Glutamatergic neuron (in vitro differentiated cells): ENCODE measurements at places on chromosomes 3 and 15.

GRCh38 chr15:64687688-64688087, 87.7 kb downstream of the RBPMS2 start:
- DNase-seq = no peak

- no peak for DNase-seq
Observed at GRCh38 chr3:65888196-65888595, 150.5 kb downstream of the MAGI1 start.

GRCh38 chr3:109316162-109316730, at the start of gene DPPA2:
DPPA2 (minus strand) TSS chr3:109316517; CDS start chr3:109314542, 1,975 bp downstream.
- DNase-seq = no peak

DNA sequence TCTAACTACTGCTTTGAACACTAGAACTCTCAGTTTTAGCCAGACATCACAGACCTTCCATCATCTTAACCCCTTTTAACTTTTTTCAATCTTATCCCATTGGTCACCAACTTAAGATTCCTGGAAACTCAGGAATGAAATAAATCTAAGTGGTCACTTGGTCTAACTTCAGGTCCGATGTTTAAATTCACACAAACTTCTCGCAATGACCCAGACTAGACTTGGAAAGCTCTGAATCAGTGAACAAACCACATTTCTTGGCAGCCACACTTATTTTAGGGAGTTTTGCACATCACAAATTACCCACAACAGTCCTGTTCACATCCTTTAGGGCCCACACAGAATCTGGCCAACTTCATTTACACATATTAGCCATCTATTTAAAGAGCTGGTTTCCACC, 118.9 kb downstream of the MAGI1 start:
- DNase-seq = no peak

DNA sequence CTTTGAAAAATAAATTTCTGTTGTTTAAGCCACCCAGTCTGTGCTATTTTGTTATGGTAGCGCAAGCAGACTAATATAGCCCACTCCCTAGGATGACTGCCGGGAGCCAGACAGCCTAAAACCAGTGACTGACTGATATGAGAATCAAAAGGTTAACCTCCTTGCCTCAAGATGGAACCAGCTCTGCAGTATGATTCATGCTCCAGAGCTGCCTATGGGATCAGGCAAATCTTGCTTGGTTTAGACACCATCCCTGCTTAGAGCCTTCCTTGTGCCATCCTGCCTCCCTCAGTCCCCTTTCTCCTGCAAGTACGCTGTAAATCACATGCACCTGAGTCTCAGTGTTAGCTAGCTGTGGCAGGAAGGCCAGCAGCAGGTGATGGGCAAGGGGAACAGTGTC, 39.3 kb downstream of the TRANK1 start:
- DNase-seq = no peak

- no peak for DNase-seq
Observed at GRCh38 chr15:101447168-101447533, 42.4 kb downstream of the PCSK6 start.

DNA sequence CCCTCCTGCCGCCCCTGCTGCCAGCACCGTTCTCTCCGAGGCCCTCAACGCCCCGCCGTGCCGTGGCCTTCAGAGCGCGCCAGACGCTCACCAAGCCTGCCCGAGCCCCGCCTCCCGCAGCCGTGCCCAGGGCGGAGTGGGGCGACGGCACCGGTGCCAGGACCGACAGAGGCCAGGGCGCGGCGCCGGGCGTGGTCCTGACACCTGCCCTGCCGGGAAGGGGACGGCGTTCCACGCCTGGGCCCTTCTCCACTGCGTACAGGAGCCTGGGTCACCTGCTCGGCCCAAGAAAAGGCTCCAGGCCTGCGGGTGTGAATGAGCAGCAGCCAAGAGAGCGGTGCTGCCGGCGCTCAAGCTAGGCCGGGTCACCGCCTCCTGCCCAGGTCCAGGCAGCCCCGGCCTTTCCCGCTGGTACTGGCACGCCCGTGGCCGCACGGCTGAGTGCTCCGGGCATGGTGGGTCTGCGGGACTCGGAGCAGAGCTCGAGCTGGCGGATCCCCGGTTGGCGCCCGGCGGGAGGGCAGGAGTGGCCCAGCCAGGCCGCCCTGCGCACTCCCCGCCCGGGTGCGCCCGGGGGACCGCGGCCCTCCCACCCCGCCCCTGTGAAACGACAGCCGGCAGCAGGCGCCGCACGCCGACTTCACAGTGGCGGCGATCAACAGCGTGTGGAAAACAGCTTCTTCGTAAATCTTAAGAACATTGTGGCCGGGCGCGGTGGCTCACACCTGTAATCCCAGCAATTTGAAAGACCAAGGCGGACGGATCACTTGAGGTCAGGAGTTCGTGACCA, 4.2 kb downstream of the OCA2 start:
- DNase-seq = peak; percentile 50

GRCh38 chr3:153848702-153849101, 272.5 kb upstream of the ARHGEF26 start:
- DNase-seq = no peak
